ENCODE measurements at places on chromosomes 3 and 15. TPM values are rescaled to one million over a fixed set of nuclear protein-coding genes. Genes with fewer than 3 reads are reported as not detected.

KBTBD12 gene
- not detected for polyA plus RNA-seq

SPTBN5 gene
- polyA plus RNA-seq: 0.29 TPM

SERINC4 gene
- 0.10 TPM for polyA plus RNA-seq

TGM4 gene
- 0.04 TPM for polyA plus RNA-seq

UQCRC1 gene
- 350 TPM for polyA plus RNA-seq

GOLGA8G gene
- polyA plus RNA-seq: not detected

GOLGA6D gene
- not detected for polyA plus RNA-seq

CDHR4 gene
- polyA plus RNA-seq: not detected

LMAN1L gene
- 0.08 TPM for polyA plus RNA-seq

IL20RB gene
- 0.47 TPM for polyA plus RNA-seq

IL17RD gene
- not detected for polyA plus RNA-seq

CHMP2B gene
- 67.9 TPM for polyA plus RNA-seq

CLRN1 gene
- not detected for polyA plus RNA-seq

Data from CD14-positive monocyte (primary cell).